Lung (tissue), 17 donors: ENCODE measurements at places on chromosomes 7 and 10. TPM values are rescaled to one million over a fixed set of nuclear protein-coding genes. Genes with fewer than 3 reads are reported as not detected.

The AOC1 gene
- total RNA-seq = 0.48 TPM

DNA sequence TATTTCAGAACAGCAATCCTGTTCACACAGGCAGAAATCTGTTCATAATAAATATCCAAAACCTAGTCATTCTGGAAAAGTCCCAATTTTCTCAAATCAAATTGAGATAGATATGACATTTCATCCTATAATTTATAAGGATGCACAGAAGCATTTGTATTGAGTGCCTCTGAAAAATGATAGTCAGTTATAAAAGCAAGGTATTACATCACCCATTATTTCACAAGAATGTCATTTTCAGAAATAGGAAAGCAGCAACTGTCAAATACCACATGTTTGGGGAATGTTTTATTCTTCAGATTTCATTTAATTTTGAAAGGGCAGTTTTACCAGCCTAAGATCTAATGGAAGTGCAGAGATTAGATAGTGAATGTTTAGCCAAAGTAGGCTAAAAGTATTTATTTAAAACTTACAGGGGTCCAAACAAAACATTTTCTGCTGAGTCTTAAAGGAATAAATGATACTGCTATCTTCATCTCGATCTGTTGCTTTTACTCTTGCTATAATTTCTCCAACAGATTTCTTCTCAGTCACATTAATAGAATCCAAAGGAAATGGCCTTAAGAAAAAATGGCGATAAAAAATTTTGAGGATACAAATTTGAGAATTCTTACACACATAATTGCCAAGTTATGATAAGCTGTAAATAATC, 185.8 kb downstream of the HGF start:
- H3K27me3 ChIP-seq = no peaks in the 10 kb centered on the region
- peak; percentile 23 for DNase-seq
- no peaks in the 10 kb centered on the region for H3K36me3 ChIP-seq
- no peak overlapping the region for H3K27ac ChIP-seq

GRCh38 chr10:98357194-98357822, 57.7 kb downstream of the PYROXD2 start:
- H3K36me3 ChIP-seq = no peaks in the 10 kb centered on the region
- H3K4me3 ChIP-seq = no peak overlapping the region

- H3K4me3 ChIP-seq = no peak overlapping the region
- peak; percentile 30 for DNase-seq
- H3K27ac ChIP-seq = no peak overlapping the region
- no peaks in the 10 kb centered on the region for H3K27me3 ChIP-seq
- H3K4me1 ChIP-seq = no peaks in the 10 kb centered on the region
- H3K36me3 ChIP-seq = no peaks in the 10 kb centered on the region
These were observed 5.7 kb downstream of the ANK3 start for GRCh38 chr10:60384011-60384410.

DNA sequence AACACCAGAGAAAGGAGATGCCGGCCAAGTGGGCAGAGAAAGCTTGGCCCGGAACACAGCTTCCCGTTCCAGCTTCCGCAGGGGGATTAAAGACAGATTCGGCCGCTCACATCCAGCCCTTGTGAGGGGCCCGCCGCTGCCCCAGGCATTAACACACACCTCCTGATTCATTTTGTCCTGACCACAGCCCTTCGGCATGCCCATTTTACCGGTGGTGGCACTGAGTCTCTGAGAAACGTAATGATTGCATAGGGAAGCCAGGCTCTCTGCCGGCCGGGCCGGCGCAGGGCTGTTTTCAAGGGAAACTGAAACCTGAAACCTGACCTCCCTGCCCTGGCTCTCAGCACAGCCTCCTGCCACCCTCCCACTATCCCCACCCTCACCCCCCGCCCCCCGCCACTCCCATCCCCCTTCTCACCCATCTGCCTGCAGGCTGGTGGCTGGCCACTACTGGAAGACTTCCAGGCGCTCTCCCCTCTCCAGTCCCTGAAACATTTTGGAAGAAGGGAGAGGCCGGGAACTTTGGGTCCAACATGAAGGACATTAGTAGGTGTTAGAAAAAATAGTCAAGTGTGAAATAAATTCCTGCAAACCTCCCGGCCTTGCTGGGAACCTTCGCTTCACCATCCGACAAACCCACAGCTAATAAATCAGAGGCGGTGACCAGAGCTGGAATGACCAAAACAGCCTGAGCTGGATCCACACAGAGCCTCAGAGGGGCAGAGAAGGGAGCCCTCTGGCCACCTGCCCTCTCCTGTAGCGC, 83.5 kb upstream of the CUX1 start:
- H3K36me3 ChIP-seq = no peaks in the 10 kb centered on the region
- H3K4me1 ChIP-seq = no peaks in the 10 kb centered on the region
- DNase-seq = peak; percentile 86

GRCh38 chr7:121235201-121235600, 93.6 kb upstream of the WNT16 start:
- DNase-seq = no peak
- no peaks in the 10 kb centered on the region for H3K4me1 ChIP-seq
- H3K4me3 ChIP-seq = no peak overlapping the region
- no peaks in the 10 kb centered on the region for H3K27me3 ChIP-seq
- H3K36me3 ChIP-seq = peaks cover 2% of the 10 kb centered on the region

DNA sequence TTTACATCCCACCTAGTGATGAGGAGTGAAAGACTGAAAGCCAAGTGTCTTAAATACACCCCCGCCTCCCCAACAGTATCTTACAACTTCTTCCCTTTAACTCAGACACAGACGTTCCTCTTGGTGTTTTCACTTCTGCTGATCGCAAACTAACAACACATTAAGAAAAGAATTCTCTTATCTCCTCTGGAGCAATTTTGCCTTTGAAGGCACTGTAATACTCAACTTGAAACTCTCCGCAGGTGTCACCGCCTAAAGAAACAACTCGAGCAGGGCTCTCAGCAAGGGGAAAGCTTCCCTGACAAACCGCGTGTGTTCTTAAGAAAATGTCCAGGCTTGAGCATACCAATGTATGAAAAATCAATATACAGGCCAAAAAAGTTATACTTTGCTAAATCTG, 452 bp downstream of the SEMA3C start:
- no peak for DNase-seq
- peak overlapping the region; percentile 66 for H3K27ac ChIP-seq
- H3K27me3 ChIP-seq = no peaks in the 10 kb centered on the region
- H3K4me3 ChIP-seq = peak overlapping the region; percentile 38
- H3K4me1 ChIP-seq = no peaks in the 10 kb centered on the region
- no peaks in the 10 kb centered on the region for H3K36me3 ChIP-seq
